Inflammatory macrophage (primary cell): ENCODE measurements at places on chromosomes 16 and 17.

DNA sequence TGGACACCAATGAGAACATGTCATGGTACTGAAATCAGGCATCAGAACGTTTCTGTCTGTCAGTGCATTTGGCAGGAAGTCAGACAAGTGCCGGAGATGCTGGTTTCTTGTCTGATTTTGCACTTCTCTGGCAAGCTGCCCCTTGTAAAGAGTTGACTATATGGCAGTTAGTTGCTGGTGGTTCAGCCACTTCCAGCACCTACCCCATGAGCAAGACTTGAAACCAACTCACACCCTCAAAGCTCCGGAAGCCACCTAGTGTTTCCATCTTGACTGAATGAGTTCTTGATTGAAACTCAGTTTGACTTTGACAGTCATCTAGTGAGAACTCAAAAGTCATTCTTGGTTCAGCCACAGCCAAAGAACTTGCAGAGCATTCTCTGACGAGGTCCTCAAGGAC is 225.1 kb downstream of the SPECC1 start:
- DNase-seq: no peak

DNA sequence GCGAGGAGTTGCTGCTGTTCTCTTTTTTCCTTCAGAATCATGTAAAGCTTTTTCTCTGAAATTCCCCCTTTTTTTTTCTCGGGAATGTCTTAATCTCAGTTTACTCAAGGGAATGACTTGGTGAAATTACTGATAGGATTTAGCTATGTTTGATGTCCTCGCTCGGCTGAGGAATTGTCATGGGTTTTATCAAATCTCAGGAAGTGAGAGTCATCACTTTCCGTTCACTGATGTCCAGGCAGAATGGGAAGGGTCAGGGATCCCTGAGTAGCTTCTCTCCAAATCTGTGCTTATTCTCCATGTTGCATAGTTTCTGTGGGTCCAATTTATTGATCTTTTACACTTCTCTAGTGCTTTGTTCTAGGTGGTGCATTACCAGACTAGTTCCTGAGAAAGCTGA is 6.3 kb downstream of the IGSF6 start:
- DNase-seq: peak; percentile 48

- no peak for DNase-seq
Observed at GRCh38 chr17:28897769-28898526, 415 bp upstream of the FLOT2 start.

GRCh38 chr16:59192551-59193199 is 458.6 kb upstream of the GOT2 start:
- peak; percentile 58 for DNase-seq

- no peak for DNase-seq
Observed at GRCh38 chr17:18084256-18084655, 3.5 kb upstream of the DRG2 start.

- DNase-seq: peak; percentile 89
Observed at GRCh38 chr17:3643889-3644349, 7.4 kb downstream of the CTNS start.

- no peak for DNase-seq
Observed at GRCh38 chr16:30725418-30725792, 22.8 kb upstream of the PHKG2 start.

DNA sequence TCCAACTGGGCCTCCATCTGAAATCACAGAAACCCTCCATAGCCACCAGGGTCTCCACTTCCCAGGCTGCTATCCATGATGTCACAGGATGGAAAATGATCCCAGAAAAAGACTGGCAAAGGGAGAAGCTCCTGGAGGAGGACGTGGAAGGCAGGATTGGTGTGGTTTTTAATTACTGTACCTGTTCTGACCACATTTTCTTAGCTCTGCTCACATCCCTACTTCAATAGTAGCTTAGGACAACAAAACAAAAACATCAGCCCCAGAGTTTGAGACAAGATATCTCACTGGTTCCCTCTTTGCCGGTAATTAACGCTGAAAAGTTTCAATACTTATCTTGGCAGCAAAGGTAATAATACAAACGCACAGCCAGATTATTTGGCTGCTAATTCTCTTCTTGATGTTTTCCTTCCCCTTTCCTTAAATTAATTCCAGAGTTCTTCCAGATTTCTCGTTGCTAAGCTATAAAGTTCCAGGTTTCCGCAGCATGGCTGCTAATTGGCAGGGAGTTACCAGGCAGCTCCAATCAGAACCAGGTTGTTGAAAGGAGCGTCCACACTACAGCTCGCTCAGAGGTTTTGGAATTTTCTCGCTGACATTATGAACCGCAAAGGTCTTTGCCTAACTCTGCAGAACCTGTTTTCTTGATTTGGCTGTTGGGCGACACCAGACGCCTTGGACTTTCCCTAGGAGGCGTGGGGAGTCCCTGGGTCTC is 263.4 kb downstream of the MRTFB start:
- DNase-seq: no peak

- DNase-seq: no peak
Observed at GRCh38 chr16:64047207-64047606, 1074.7 kb downstream of the CDH11 start.

DNA sequence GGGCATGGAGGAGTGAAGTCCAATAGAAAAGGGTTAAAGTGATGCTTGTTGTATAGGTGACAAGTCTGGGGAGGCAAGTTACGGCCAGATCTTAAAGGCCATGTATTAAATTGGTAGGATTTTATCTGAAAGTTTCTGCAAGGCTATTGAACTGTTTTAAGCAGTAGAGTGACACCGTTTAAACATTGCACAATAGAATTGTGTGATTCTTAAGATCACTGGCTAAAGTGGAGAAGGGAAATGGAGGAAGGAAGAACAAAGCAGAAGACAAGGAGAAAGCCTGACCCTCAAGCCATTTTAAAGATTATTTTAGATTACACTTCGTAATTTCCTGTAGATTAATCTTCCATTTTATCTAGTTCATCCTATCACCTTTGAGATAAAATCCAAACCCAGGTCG is 5.6 kb upstream of the MPHOSPH6 start:
- DNase-seq: no peak

GRCh38 chr17:28725660-28726225 is 290 bp downstream of the TLCD1 start:
- DNase-seq: peak; percentile 59

GRCh38 chr16:73355981-73356380 is 308.1 kb upstream of the ZFHX3 start:
- no peak for DNase-seq

GRCh38 chr17:35797370-35797769 is 1.9 kb upstream of the MMP28 start:
- DNase-seq: no peak

DNA sequence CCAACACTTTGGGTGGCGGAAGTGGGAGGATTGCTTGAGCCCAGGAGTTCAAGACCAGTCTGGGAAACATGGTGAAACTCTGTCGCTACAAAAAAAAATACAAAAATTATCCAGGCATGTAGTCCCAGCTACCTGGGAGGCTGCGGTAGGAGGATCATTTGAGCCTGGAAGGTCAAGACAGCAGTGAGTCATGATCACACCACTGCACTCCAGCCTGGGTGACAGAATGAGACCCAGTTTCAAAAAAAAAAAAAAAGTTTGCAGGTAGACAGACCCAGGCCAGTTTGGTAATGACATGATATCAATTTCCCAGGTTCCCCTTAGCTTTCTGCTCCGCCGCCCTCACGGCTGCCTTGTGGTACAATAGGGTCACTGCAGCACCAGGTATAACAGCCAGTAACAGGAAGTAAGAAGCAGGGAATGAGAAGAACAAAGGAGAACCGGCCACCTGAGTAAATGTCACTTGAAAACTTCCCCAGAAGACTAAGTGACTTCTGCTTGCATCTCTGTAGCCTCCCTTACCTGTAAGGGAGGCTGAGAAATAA is 201.2 kb upstream of the HSBP1 start:
- no peak for DNase-seq

DNA sequence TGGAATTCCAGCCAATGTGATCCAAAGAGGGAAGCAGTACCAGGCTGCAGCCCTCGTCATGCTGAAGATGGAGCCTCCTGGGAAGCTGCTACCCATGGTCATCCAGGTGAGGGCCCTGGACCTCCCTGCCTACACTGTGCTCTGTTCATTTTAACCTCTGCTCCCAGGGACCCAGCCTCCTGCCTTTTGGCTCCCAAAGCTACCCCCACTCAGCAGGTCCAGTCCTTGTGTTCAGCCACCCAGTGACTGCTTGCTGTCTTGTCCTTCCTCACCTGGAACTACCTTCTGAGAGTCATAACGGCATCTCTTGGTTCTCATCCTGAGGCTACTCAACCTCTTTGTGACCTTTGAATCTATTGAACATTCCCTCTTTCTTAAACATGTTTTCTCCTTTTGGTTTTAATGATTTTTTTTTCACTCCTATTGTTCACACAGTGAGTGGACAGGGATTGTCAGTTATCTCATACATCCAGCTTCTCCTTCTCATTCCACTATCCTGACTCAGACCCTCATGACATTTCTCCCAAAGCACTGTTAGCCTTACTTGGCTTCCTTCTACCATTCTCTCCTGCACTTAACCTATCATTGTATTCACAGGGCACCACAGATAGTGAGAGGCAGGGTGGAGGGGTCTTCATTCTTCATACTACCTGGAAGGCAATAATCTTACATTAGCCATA is 53.3 kb downstream of the GOSR1 start:
- no peak for DNase-seq

- DNase-seq: no peak
Observed at GRCh38 chr17:62907961-62908360, 58.1 kb upstream of the TANC2 start.

DNA sequence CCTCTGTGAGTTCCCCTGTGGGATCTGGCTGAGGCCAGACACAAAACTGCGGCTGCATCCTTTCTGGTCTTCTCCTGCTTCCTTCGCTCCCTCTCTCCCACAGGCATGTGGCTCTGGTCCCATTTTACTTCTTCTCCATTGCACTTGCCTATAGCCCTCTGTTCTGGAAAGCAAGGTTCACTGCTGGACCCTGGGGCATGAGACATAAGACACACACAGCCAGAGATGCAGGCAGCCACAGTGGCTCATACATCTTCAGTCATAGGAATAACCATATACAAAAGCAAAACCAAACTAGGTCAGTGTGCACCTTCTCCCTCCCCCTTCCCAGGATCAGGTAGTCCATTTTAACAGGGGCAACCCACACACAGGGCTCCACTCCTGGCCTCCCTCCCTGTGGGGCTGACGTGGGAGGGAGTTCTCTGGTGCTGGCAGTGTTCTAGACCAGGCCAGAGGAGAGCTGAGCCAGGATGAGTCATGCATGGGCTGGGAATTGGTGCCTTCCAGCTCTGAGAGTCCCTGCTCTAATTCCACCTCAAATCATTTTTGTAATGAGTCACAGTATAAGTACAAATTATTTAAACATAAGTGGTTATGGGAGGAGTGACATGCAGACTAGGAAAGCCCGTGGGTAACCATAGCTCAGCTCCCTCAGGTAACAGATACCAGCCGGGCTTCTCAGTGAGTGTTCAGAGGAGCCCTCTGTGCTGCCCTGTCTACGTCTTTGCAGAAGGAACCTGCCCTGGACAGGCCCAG is 58.0 kb downstream of the ASIC2 start:
- DNase-seq: no peak

DNA sequence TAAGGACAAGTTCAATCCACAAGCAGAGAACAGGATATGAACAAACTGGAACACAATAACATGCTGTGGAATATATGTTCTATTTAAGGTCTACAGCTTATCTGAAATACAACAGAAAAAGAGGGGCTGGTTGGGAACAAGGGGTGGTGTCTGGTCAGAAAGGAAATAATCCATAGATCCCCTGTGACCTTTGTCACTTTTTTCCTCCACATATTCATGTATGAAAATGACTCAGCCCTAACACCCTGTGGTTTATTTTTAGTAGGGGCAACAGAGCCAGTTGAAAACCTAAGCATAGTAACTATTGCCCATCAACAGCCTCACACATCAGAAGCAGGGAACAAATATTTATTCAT is 12.3 kb upstream of the SPAG9 start:
- no peak for DNase-seq

DNA sequence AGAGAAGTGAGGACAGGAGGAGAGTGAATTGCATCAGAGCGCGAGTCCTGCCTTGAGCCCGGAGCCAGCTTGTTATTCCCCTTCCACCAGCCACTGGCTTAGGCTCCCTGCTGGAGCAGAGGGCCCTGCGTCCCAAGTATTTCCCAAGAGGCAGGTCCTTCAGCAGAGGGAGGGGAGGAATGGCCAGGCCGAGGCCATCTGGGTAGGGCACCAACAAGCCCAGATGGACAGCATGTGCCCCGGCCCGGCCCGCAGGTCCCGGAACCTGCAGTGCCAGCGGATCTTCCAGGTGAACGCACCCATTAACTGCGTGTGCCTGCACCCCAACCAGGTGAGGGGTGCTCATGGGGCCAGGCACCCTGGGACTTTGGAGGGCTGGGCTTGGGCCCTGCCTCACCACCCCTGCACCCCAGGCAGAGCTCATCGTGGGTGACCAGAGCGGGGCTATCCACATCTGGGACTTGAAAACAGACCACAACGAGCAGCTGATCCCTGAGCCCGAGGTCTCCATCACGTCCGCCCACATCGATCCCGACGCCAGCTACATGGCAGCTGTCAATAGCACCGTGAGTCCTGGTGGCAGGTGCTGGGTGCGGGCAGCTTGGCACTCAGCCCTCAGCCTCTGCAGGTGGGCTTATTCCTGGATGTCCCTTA is 1.7 kb downstream of the MLST8 start:
- peak; percentile 74 for DNase-seq

DNA sequence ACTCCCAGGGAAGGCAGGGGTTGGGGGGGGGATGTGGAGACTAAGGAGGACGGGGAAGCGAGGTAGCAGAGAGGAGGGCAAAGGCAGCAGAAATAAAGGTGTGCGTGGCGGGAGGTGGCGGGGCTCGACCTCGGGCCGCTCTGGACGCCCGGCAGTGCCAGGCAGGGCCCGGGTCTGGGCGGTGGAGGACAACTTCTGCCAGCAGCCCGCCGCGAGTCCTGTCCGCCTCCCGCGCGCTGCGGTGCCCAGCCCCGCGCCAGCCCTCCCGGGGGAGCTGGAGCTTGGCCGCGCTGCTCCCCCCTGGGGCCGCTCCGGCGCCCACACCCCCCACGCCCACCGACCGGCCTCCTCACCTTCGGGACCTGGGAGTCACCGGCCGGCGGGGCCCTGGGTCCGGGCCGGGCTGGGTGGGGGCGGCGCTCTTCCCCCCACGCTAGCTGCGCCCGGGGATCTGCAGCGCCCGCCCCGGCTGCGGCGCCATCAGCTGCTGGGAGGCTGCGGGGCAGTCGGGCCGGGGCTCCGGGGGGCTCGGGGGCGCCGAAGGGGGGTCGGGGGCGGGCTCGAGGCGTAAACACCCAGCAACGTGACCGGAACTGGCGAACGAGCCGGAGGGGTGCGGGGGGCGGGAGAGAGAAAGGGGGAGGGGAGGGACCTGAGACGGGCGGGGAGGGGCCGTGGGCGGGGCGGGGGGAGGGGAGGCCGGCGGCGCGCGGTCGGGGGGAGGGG is at the start of gene CCDC92B:
Gene CCDC92B (minus strand): TSS at position 595 of the 726 bp plus-strand sequence. CDS start 14,507 bp downstream, outside the sequence.
- no peak for DNase-seq

GRCh38 chr17:38443356-38444031 is 15.2 kb downstream of the ARHGAP23 start:
- no peak for DNase-seq

- DNase-seq: no peak
Observed at GRCh38 chr16:57724531-57724930, 11.0 kb upstream of the KATNB1 start.

DNA sequence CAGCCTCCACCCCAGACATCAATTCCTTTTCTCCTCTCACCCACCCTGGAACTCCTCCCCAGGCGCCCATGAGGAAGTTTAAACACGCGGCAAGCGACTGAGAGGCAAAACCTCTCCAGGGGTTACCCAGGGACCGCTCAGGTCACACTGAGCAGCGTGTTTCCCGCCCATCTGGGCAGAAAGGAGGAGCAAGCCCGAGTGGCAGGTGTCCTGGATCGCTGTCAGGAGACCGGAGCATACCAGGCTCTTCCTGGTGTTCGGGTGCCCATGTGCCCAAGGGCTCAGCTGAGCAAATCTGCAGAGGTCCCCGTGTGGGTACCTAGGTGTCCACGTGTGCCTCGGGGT is 491 bp downstream of the SLC25A19 start:
- DNase-seq: peak; percentile 61
